Left ventricle myocardium inferior (tissue), 1 donor: ENCODE measurements at places on chromosomes 2 and 18. TPM values are rescaled to one million over a fixed set of nuclear protein-coding genes. Genes with fewer than 3 reads are reported as not detected.

Gene SERPINB10
- total RNA-seq, result not detected

Gene COL5A2
- total RNA-seq, result 9.3 TPM

Gene SIX3
- total RNA-seq, result not detected

DNA sequence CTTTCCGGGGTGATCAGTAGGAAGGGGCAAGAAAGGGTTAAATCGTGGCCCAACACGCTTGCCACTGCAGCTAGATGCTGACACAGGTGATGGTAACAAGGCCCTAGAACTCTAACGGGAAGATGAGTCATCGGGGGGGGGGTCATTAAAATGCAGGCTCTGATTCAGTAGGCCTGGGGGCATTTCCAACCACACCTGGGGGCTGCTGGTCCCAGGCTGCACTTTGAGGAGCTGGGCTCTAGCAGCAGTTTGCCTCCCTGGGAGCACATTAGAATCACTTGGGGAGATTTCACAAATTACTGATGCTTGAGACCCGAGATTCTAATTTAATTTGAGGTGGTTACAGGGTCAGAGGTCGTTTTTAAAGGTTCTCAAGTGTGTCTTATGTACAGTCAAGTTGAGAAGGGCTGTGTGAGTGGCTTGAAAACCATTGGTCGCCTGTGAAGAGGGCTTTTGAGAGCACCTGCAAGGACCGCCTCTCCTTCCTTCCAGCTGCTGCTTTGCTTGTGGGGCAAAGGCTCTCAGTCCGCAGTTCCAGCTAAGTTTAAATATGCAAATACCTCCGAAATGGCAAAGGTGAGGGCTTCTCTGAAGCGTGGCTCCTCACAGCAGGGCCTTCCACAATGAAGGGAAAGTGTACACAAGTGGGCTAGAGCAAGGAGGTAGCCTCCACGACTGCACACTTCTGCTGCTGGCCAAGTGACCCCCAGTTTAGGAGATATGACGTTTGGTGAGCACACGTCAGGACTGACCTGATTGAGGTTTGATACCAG lies 128.0 kb upstream of the MSH6 start:
- no peak overlapping the region for H3K27ac ChIP-seq
- H3K4me3 ChIP-seq, result no peak overlapping the region
- no peaks in the 10 kb centered on the region for H3K36me3 ChIP-seq
- peaks cover 30% of the 10 kb centered on the region for H3K27me3 ChIP-seq
- peaks cover 4% of the 10 kb centered on the region for H3K4me1 ChIP-seq

- H3K4me1 ChIP-seq, result peaks cover 8% of the 10 kb centered on the region
- H3K36me3 ChIP-seq, result peaks cover 33% of the 10 kb centered on the region
- no peak for DNase-seq
- H3K27ac ChIP-seq, result no peak overlapping the region
These were observed 97.7 kb downstream of the PIGN start for GRCh38 chr18:62089174-62089573.

DNA sequence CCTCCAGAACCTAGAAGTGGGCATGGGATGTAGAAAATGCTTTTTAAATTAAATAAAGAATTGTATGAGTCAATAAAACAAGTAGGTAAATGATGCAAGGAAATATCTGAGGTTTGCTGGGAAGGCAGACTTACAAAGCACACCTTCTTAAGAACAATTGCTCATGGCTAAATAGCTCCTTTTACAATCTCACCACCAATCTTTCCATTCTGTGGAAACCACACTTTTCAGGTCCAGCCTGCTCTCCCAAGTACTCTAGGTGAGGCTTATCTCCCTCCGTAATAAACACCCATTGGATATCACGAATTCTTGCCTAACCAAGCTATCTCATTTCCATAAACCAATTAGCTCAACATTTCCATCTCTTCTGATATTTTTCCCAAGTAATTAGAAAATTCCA lies 91.5 kb upstream of the SLC8A1 start:
- H3K27ac ChIP-seq, result no peak overlapping the region
- H3K36me3 ChIP-seq, result no peaks in the 10 kb centered on the region
- H3K27me3 ChIP-seq, result no peaks in the 10 kb centered on the region
- peaks cover 15% of the 10 kb centered on the region for H3K4me1 ChIP-seq
- no peak overlapping the region for H3K4me3 ChIP-seq
- DNase-seq, result no peak

DNA sequence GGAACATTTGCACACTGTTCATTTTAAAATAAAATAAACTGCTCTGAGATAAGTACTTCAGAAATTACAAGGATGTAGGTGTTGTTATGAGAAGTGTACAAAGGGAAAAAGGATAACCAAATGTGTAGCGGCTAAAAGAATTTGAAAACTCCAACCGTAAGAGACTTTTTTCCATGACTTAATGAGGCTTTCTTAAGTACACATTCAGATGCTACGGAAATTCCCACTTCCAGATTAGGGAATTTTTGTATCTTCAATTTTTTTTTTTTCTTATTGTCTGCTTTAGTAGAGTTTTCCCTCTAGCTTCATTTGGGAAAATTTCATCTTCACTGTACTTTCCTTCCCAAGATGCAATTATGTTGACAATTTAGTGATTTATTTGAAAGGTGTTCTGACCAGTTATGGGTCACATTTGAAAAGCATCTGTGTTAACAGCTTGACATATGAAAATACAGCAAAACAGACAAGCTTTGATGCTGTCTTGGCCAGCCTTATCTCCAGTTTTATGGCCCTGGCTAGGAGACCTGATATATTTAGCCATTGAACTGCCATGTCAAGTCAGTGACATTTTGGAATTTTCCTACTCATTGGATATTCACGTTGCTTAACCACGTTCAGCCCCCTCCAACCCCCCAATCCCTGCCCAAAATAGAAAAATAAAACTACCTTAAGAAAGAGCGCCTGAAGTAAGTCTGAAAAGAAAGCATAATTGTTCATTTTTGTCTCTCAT lies 105.6 kb downstream of the FEZ2 start:
- no peak for DNase-seq
- no peaks in the 10 kb centered on the region for H3K27me3 ChIP-seq
- H3K4me3 ChIP-seq, result no peak overlapping the region
- H3K36me3 ChIP-seq, result no peaks in the 10 kb centered on the region
- peak overlapping the region; percentile 31 for H3K27ac ChIP-seq

DNA sequence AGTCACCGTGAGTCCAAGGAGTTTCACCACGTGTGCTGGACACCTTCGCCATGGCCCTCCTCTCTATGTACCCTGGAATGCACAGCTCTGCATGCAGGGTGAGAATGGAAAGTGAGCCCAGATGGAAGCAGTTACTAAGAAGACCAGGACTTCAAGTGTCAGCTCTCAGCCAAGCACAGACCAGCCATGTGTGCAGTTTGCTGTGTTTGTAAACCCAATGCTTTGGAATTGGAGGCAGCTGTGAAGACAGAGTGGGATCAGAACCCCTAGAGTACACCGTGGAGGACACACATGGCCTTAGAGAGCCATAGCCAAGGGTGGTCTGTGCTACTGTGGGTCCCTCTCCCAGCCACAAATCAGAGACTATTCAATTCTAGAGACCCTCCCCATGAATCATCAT lies 655.5 kb upstream of the ID2 start:
- peaks cover 5% of the 10 kb centered on the region for H3K27me3 ChIP-seq
- no peaks in the 10 kb centered on the region for H3K36me3 ChIP-seq
- no peaks in the 10 kb centered on the region for H3K4me1 ChIP-seq
- no peak overlapping the region for H3K27ac ChIP-seq
- no peak for DNase-seq
